ENCODE measurements at places on chromosomes 11 and 22. TPM values are rescaled to one million over a fixed set of nuclear protein-coding genes. Genes with fewer than 3 reads are reported as not detected.
A peak's percentile ranks its signal among the peaks of the same experiment; 100 is the strongest.

- peak overlapping the region; percentile 89 for H3K27ac ChIP-seq
- H3K4me3 ChIP-seq, result peak overlapping the region; percentile 78
- H3K4me1 ChIP-seq, result no peaks in the 10 kb centered on the region
- DNase-seq, result peak; percentile 69
- H3K27me3 ChIP-seq, result no peaks in the 10 kb centered on the region
- H3K36me3 ChIP-seq, result no peaks in the 10 kb centered on the region
Measured at GRCh38 chr11:76209973-76210930, 4.0 kb upstream of the WNT11 start.

- DNase-seq, result no peak
- no peaks in the 10 kb centered on the region for H3K36me3 ChIP-seq
Measured at GRCh38 chr11:74185695-74186094, 14.6 kb downstream of the PPME1 start.

- no peak overlapping the region for H3K27ac ChIP-seq
- no peaks in the 10 kb centered on the region for H3K36me3 ChIP-seq
- no peak overlapping the region for H3K4me3 ChIP-seq
- no peak for DNase-seq
- peaks cover 26% of the 10 kb centered on the region for H3K4me1 ChIP-seq
Measured at GRCh38 chr11:67347964-67348749, 5.2 kb downstream of the POLD4 start.

- no peak overlapping the region for H3K27ac ChIP-seq
- no peaks in the 10 kb centered on the region for H3K36me3 ChIP-seq
- no peaks in the 10 kb centered on the region for H3K4me1 ChIP-seq
- H3K27me3 ChIP-seq, result no peaks in the 10 kb centered on the region
- no peak overlapping the region for H3K4me3 ChIP-seq
Measured at GRCh38 chr11:75800136-75800675, 14.8 kb upstream of the UVRAG start.

GRCh38 chr11:19660076-19660475, 52.6 kb upstream of the NAV2 start:
- no peaks in the 10 kb centered on the region for H3K4me1 ChIP-seq
- H3K4me3 ChIP-seq, result no peak overlapping the region
- H3K27ac ChIP-seq, result no peak overlapping the region

GRCh38 chr11:117639601-117640000, 157.4 kb downstream of the DSCAML1 start:
- no peaks in the 10 kb centered on the region for H3K4me1 ChIP-seq
- H3K4me3 ChIP-seq, result no peak overlapping the region
- H3K27me3 ChIP-seq, result no peaks in the 10 kb centered on the region
- DNase-seq, result no peak
- H3K27ac ChIP-seq, result no peak overlapping the region
- H3K36me3 ChIP-seq, result no peaks in the 10 kb centered on the region

DNA sequence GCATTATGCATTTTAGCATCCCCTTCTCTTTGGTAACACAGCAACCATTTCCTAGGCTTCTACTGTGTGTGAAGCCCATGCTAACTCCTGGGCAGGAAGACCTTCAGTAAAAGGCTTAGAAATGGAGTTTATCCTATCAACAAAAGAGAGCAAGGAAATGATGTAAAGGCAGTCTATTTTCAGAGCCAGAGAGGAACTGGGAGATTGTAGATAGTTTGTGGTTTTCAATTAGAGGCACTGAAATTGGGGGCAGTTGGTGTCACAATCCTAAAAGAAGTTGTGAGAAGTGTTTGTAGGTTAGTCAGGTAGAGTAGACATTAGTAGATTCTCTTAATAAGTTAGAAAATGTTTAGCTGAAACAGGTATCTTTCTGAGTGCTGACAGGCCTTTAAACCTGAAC, 7.1 kb downstream of the ACAD8 start:
- H3K4me3 ChIP-seq, result no peak overlapping the region
- peaks cover 12% of the 10 kb centered on the region for H3K36me3 ChIP-seq
- H3K4me1 ChIP-seq, result no peaks in the 10 kb centered on the region
- no peaks in the 10 kb centered on the region for H3K27me3 ChIP-seq
- DNase-seq, result no peak

- H3K4me3 ChIP-seq, result peak overlapping the region; percentile 58
- H3K4me1 ChIP-seq, result peaks cover 22% of the 10 kb centered on the region
- peak; percentile 89 for DNase-seq
- H3K27me3 ChIP-seq, result no peaks in the 10 kb centered on the region
- H3K27ac ChIP-seq, result peak overlapping the region; percentile 96
Measured at GRCh38 chr11:12377824-12378593, 638 bp downstream of the PARVA start.

GRCh38 chr11:25655636-25656035, 676.3 kb upstream of the ANO3 start:
- no peak for DNase-seq
- no peak overlapping the region for H3K27ac ChIP-seq
- H3K4me1 ChIP-seq, result no peaks in the 10 kb centered on the region
- H3K36me3 ChIP-seq, result no peaks in the 10 kb centered on the region

GRCh38 chr11:125572916-125573315, 3.6 kb downstream of the EI24 start:
- H3K36me3 ChIP-seq, result peaks cover 5% of the 10 kb centered on the region
- H3K4me3 ChIP-seq, result no peak overlapping the region
- no peak for DNase-seq
- H3K4me1 ChIP-seq, result no peaks in the 10 kb centered on the region

DNA sequence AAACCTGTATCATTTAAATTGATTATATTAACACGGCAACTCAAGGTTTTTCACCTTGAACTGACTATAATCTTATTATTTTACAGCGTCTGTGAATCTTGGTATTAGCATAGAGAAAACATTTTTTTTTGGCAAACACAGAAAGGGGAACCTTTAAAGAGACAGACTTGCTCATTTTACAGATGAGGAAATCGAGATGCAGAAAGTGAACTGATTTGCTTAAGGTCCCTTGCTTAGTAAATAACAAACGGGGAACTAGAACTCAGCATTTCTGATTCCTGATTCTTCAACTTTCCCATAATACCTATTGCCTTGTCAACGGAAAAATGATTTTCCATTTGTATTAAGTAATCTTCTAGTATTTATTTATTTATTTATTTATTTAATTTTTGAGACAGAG, 33.2 kb upstream of the CECR2 start:
- DNase-seq, result no peak
- no peaks in the 10 kb centered on the region for H3K4me1 ChIP-seq
- no peak overlapping the region for H3K4me3 ChIP-seq
- no peaks in the 10 kb centered on the region for H3K27me3 ChIP-seq

- no peak overlapping the region for H3K27ac ChIP-seq
- DNase-seq, result no peak
- no peaks in the 10 kb centered on the region for H3K27me3 ChIP-seq
- H3K36me3 ChIP-seq, result no peaks in the 10 kb centered on the region
- H3K4me3 ChIP-seq, result no peak overlapping the region
- no peaks in the 10 kb centered on the region for H3K4me1 ChIP-seq
Measured at GRCh38 chr11:105027678-105028077, 4.7 kb upstream of the CASP5 start.

DNA sequence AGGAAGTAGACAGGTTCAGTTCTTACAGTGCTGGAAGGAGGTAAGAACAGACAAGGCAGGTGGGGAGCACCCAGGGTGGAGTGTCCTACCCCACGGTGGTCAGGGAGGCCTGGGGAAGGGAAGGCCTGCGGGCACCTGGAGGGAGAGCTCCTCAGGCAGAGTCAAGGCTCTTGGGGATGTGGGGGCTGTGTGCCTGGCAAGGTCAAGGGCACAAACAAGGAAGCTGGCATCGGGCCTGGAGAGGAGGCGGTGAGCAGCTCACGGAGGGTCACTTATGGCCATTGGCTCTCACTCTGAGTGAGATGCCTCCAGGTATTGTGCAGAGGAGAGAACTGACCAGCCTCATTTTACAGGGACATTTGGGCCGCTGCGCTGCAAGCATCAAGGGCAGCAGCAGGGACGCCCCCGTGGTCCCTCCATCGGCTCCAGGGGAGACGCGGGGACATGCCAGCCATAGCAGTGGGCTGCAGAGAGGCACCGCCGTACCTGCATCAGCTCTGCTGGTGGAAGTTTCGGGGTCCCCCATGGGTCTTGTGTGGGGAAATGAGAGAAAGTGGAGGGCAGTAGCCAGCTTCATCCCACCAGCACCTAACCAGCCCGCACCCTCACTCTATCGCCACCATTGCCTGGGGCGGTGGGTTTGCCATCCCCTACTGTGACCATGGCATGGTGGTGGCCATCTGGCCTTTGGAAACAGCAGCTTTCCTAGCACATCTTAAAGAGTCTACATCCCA, 37.5 kb upstream of the RTL6 start:
- no peaks in the 10 kb centered on the region for H3K36me3 ChIP-seq
- H3K27me3 ChIP-seq, result no peaks in the 10 kb centered on the region
- H3K4me1 ChIP-seq, result no peaks in the 10 kb centered on the region
- no peak for DNase-seq
- H3K4me3 ChIP-seq, result no peak overlapping the region

- no peak for DNase-seq
- H3K27ac ChIP-seq, result no peak overlapping the region
- H3K4me1 ChIP-seq, result peaks cover 35% of the 10 kb centered on the region
- H3K36me3 ChIP-seq, result no peaks in the 10 kb centered on the region
- no peak overlapping the region for H3K4me3 ChIP-seq
Measured at GRCh38 chr22:25668437-25668836, 73.6 kb upstream of the MYO18B start.

- peaks cover 22% of the 10 kb centered on the region for H3K4me1 ChIP-seq
- peak overlapping the region; percentile 80 for H3K27ac ChIP-seq
- H3K4me3 ChIP-seq, result no peak overlapping the region
- DNase-seq, result peak; percentile 84
- peaks cover 3% of the 10 kb centered on the region for H3K36me3 ChIP-seq
Measured at GRCh38 chr22:30291058-30291892, 2.0 kb upstream of the CASTOR1 start.

GRCh38 chr11:80970037-80970436, 1529.2 kb upstream of the TENM4 start:
- H3K27ac ChIP-seq, result no peak overlapping the region
- no peak overlapping the region for H3K4me3 ChIP-seq
- H3K4me1 ChIP-seq, result no peaks in the 10 kb centered on the region
- no peaks in the 10 kb centered on the region for H3K27me3 ChIP-seq

- no peak for DNase-seq
- no peak overlapping the region for H3K4me3 ChIP-seq
- H3K4me1 ChIP-seq, result no peaks in the 10 kb centered on the region
- no peak overlapping the region for H3K27ac ChIP-seq
Measured at GRCh38 chr11:134333946-134334345, 2.2 kb downstream of the GLB1L2 start.

DNA sequence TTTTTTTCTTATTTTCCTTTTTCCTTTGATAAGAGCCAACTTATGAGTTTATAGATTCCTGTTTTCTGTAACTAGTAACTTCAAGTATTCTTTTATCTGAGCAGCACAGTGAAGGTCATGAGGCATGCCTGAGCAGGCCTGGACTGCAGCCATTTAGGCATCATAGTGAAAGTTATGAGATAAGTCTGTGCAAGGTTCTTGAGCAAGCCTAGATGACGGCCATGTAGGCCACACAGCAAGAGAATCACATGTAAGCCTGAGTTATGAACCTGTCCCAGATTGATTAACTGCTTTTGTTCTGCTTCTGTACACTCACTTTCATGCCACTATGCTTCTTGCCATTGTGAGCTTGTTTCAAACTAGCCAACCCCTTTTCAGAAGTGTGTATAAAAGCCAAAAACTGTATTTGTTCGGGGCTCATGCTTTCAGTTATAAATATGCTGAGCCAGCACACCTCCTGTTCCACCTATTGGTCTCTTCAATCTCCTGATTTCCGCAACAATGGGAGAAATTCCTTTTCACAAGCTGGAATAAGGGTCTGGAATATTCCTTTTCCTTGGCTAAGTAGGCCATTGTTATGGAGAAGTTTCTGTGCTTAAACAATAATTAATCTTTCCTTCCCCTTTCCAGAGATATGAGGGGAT, 745.7 kb downstream of the FAM181B start:
- H3K36me3 ChIP-seq, result no peaks in the 10 kb centered on the region
- peak; percentile 38 for DNase-seq
- no peak overlapping the region for H3K4me3 ChIP-seq
- H3K4me1 ChIP-seq, result no peaks in the 10 kb centered on the region
- no peaks in the 10 kb centered on the region for H3K27me3 ChIP-seq

DNA sequence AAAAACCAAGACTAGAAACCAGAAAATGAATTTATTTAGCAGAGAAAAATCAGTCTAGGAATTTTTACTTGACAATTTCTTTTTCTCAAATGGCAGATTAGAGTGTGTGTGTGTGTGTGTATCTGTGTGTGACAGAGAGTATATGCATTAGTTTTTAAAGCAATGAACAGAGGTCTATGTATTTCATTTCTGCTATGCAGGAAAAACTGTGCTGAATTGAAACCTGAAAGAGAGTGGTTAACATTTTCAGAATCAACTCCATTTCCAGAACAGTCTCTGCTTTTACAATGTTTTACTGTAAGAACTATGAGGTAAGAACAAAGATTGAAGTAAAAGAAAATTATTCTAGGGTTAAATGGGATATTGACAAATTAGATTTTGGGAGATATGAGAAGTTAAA, 114.8 kb downstream of the GRM5 start:
- DNase-seq, result no peak
- no peaks in the 10 kb centered on the region for H3K4me1 ChIP-seq
- H3K27ac ChIP-seq, result no peak overlapping the region
- H3K36me3 ChIP-seq, result no peaks in the 10 kb centered on the region

DNA sequence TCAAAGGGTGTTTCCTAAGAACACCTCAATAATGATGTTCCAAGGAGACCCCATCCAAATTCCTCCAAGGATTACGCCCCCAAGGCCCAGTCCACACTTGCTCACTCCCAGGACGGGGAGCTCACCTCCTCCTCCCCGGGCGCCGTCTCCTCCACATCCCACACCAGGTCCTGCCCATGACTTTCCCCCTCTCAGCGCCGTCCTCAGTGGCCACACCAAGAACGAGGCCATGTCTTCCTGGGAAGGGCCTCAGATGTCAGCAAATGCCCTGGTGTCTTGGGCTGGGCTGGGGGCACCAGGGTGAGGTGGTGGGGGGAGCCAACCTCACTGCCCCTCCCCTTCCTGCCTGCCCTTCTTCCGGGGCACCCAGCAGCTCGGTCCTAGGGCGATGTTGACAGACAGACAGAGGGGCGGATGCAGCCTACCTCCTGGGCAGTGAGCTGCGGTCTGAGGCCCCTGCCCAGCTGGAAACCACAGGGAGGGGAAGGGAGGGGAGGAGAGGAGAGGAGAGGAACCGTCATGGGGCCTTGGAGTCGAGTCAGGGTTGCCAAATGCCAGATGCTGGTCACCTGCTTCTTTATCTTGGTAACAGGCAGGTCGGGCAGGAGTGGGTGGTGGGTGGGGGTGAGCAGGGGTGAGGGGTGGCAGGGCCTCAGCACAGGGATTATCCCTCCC, at the start of the genes C11orf21 and TSPAN32:
TSS of gene C11orf21 (minus strand) at position 288 of the 675 bp plus-strand sequence. CDS start at position 178, 110 bp downstream.
TSS of gene TSPAN32 (plus strand) at position 383 of the 675 bp plus-strand sequence. CDS start at position 520, 137 bp downstream.
- H3K4me1 ChIP-seq, result peaks cover 19% of the 10 kb centered on the region
- no peak within 1 kb of the TSS for H3K4me3 ChIP-seq
- peak within 1 kb of the TSS; percentile 28 for H3K27ac ChIP-seq
- no peaks in the 10 kb centered on the region for H3K27me3 ChIP-seq
- peak; percentile 24 for DNase-seq
- no peaks in the 10 kb centered on the region for H3K36me3 ChIP-seq

USP2 gene
- 4.7 TPM for total RNA-seq

SLC39A13 gene
- total RNA-seq, result 18.2 TPM

CD3E gene
- 1.4 TPM for total RNA-seq

TREH gene
- total RNA-seq, result 0.28 TPM

RAB3IL1 gene
- total RNA-seq, result 2.1 TPM

NPAS4 gene
- total RNA-seq, result not detected

ACRV1 gene
- total RNA-seq, result not detected

FGF4 gene
- not detected for total RNA-seq

SYNGR1 gene
- total RNA-seq, result 15.0 TPM

OR4A16 gene
- not detected for total RNA-seq
